Frontal cortex (tissue), 4 donors: ENCODE measurements at places on chromosomes 13 and 19. TPM values are rescaled to one million over a fixed set of nuclear protein-coding genes. Genes with fewer than 3 reads are reported as not detected.

The COG3 gene
- total RNA-seq, result 43.6 TPM

The FAM216B gene
- 0.41 TPM for total RNA-seq

The KIR2DL1 gene
- total RNA-seq, result not detected

The C19orf73 gene
- total RNA-seq, result 1.2 TPM

The ZNF575 gene
- 0.82 TPM for total RNA-seq
